Erythroblast (primary cell): ENCODE measurements at places on chromosomes 11 and 22.

DNA sequence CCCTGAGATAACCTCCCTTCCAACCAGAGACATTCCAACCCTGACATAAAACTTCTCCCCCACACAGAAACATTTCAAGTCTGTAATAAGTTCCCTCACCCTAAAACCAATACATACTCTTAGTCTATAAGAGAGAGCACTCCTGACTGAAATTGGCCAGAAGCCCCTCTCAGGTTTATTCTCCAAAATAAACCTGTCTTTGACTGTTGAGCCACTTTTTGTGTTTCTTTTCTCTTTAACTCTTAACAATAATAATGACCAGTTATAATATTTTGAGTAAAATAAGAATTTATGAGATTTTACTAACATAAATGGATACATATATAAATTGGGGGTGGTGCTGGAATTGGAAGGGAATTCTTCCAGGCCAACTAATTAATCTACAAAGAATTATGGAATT lies 93.6 kb downstream of the GRM5 start:
- no peak for DNase-seq

DNA sequence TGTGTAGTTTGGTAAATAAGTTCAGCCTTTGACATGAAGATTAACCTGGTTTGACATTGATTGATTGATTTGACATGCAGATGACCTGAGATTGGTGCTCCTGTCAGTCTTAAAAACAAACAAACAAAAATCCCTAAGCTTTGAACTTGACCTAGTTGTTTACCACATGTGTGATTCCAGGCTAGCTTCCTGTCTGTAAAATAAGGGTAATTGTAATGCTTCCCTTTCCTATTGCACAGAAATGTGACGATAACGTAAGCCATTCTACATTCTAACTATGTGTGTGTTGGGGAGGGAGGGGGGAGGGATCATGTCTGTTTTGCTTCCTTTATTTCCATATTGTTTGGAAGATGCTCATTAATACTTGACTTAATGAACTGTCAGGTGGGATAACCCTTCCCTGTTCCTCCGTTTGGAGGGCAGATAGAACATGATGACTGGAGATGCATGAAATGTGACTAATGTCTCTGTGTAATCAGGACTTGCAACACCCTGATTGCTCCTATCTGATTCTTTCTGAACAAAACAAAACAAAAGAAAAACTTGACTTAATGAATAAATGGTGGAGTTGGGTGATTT lies 106.1 kb upstream of the CLMP start:
- peak; percentile 56 for DNase-seq

GRCh38 chr11:93623920-93624319 lies 37.6 kb upstream of the CEP295 start:
- DNase-seq, result no peak

DNA sequence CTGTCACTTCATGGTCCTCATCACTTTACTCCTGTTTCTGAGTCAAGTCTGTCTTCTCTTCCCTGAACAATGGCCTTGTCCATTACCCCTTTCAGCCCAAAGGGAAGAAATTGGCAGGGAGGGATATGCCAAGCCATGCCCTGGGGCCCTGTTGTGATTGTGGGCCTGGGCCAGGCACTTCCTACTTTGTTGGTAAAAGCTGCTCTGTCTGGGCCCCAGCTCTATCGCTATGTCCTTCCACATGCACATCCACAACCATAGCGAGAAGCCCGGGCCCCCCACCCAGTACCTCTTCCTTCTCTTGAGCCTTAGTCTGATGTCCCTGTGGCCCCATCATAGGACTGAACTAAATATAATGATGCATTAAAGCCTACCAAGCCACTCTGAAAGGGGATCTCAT lies 126.7 kb upstream of the RCN1 start:
- no peak for DNase-seq

GRCh38 chr22:27844656-27845591 lies 43.4 kb upstream of the MN1 start:
- DNase-seq, result no peak

GRCh38 chr22:46192210-46192993 lies 42.1 kb downstream of the PPARA start:
- DNase-seq, result no peak

GRCh38 chr11:111909378-111909777 lies 2.2 kb downstream of the CRYAB start:
- DNase-seq, result no peak

DNA sequence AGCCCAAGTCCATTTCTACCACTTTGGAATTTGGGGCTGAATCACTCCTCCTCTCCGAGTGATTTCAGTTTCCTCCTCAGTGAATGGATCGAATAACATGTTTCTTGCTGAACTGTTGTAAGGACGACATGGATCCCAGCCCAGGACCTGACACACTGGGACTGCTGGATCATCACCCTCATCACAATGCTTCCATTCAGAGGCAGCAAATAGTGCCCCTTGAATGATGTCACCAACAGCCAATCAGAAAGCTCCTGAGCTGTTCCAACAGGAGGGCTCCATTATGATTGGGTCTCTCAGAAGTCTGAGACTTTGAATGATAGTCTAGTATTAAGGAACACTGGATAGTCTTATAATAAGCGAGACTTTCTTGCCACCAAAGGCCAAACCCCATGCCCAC lies 158.9 kb downstream of the MYO18B start:
- DNase-seq, result peak; percentile 4

DNA sequence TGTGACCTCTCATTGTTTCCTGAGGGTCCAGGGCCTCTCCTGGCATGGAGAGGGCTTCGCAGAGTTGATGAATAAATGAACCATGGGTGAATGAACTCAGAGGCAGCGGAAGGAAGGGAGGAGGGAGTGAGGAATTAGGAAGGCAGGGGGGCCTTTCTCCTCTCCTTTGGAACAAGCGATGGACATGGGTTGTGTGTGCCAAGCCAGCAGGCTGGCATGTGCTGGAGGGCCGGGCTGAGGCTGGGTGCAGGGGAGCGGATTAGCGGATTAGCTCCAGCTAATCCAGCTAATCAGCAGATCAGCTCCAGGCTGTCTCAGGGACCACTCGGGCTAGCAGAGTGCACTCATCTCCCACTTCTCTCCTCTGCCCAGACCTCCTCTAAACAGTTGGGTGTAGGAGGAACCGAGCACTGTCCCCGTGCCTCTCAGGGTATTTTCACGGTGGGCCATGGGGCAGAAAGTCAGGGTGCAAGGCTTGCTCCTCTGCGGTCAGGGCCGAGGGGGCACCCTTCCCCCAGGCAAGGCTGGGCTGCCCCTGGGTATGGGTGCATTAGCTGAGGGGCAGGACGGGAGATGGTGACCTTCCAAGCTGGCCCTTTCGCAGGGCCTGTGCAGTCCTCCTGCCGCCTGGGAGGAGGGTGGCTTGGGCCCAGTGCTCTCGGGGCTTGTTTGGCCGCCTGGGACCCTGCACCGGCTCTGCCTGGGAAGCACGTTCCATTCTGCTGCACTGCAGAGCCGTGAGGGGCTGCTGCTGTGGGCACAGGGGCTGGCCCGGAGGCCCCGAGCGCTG lies 120.3 kb upstream of the B3GAT1 start:
- DNase-seq, result no peak

DNA sequence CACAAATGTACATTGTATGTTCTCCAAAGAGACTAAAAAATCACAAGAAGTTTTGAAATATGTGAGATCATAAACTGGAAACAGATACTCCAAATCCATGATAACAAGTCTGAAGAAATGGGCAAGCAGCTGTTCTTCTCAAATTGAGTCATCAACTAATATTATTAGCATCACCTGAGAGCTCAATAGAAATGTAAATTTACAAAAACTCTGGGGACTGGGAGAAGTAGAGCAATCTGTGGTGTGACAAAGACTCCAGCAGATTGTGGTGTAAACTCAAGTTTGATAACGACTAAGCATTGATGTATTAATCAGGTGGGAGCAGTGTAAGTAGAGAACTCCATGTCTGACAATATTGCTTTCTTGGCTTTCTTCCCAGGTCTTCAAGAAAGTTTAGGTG lies 53.2 kb downstream of the GLYATL1 start:
- DNase-seq, result no peak

DNA sequence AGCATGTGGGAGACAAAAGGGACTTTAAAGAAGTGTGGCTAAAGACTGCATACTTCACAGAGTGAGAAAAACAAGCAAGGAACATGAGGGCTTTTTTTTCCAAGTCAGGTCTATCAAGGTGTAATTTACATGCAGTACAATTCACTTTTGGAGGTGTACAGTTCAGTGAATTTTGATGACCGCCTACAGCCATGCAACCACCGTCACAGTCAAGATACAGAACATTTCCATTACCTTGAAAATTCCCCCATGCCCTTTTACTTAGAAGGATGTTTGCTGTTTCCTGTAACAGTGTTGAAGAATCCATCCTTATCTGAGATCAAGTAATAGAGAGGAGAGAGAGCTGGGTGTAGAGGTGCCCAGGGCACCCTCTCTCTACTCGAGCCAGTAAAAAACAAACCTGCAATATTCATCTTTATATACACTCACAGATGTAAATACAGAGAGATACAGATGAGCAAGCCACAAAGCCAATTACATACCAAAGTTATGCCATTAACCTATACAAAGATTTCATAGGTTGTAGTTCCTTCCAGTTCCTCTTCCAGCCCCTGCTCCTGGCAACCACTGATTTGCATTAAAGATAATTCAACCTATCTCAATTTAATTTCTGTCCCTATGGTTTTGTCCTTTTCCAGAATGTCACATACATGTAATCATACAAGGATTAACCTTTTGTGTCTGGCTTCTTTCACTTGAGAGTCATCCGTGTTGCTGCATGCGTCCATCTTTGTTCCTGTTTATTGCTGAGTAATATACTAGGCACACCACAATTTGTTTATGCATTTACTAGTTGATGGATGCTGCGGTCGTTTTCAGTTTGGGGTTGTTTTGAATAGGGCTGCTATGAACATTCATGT lies 35.0 kb upstream of the RASD2 start:
- no peak for DNase-seq

GRCh38 chr22:34055525-34056200 lies 135.4 kb upstream of the LARGE1 start:
- peak; percentile 3 for DNase-seq

- DNase-seq, result no peak
Measured at GRCh38 chr11:134932761-134933160, 520.7 kb upstream of the B3GAT1 start.
